ENCODE measurements at places on chromosomes 1 and 21.

DNA sequence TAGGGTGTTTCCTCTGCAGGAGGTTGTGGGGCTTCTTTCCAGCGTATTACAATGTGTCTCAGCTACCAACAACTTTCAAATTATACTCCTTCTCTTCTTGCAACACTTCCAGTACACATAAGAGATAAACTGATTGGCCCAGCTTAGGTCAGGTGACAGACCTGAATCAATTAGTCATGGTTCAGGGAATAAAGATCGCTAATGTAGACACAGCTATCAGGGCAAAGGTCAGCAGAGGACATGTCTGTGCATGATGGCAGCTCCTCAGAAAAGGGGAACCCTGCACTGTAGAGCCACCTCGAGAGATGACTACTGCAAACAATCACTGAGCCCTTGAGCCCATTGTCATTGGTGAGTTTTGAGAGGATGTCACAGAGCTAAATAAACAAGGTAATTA lies 36.8 kb upstream of the PKN2 start:
- no peak for DNase-seq

GRCh38 chr1:210646258-210646616 lies 317.5 kb downstream of the HHAT start:
- DNase-seq = no peak

- no peak for DNase-seq
These were observed 119.7 kb upstream of the ZNF648 start for GRCh38 chr1:182181167-182181572.

GRCh38 chr1:185775501-185775900 lies 41.3 kb downstream of the HMCN1 start:
- no peak for DNase-seq

DNA sequence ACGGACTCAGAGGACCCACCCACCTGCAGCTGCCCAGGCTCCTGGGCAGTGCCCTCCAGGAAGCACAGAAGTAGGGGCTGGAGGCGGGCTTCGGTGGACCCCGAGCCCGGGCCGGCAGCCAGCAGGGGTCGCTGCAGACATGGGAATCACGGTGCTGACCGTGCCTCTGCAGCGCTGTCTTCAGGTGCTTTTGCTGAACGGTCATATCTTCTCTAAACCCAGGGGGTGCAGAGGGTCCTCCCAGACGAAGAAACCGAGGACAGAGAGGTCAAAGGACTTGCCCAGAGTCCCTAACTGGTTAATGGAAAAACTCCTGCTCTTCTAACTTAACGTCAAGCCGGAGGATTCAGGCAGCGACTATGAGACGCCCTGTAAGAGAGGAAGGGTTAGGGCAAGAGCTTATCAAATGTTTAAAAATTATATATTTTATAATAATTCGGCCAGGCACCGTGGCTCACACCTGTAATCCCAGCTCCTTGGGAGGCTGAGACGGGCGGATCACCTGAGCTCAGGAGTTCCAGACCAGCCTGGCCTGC lies 21.5 kb upstream of the LEFTY2 start:
- peak; percentile 51 for DNase-seq

- no peak for DNase-seq
These were observed 222.4 kb upstream of the JUN start for GRCh38 chr1:59006289-59006658.

DNA sequence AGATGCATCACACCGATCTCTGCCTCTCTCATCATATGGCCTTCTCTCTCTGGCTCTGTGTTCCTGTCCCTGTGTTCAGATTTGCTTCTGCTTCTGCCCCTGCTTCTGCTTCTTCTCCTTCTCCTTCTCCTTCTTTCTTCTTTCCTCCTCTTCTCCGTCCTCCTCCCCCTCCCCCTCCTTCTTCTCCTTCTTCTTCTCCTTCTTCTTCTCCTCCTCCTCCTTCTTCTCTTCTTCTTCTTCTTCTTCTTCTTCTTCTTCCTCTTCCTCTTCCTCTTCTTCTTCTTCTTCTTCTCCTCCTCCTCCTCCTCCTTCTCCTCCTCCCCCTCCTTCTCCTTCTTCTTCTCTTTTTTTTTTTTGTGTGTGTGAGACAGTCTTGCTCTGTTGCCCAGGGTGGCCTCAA lies 139.9 kb upstream of the KLHDC7A start:
- DNase-seq = no peak

DNA sequence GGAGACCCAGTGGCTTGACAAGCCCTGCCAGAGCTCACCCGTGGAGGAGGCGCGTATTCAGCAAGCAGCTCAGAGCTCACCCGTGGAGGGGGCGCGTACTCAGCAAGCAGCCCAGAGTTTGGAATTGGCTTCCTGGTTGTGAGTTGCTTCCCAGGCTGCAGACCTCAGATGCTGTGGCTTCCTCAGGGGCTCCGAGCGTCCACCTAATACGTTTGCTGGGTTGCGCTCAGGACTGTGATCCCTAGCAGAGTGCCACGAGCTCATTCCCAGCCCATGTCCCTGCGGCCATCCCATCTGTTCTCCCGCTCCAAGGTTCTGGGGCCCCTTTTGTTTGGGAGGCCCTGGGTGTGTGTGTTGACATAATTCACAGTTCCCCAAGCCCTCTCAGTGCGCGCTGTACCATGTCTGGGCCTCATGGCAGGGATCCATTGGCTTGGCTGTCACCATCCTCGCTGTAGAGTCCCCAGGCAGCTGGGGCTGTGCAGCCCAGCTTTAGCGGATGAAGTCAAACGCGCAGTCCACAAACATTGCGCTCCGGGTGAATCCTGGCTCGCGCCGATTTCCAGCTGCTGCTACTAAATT lies 3.6 kb downstream of the AJAP1 start:
- DNase-seq = no peak

GRCh38 chr1:100292711-100293110 lies 26.7 kb downstream of the RTCA start:
- DNase-seq = no peak

DNA sequence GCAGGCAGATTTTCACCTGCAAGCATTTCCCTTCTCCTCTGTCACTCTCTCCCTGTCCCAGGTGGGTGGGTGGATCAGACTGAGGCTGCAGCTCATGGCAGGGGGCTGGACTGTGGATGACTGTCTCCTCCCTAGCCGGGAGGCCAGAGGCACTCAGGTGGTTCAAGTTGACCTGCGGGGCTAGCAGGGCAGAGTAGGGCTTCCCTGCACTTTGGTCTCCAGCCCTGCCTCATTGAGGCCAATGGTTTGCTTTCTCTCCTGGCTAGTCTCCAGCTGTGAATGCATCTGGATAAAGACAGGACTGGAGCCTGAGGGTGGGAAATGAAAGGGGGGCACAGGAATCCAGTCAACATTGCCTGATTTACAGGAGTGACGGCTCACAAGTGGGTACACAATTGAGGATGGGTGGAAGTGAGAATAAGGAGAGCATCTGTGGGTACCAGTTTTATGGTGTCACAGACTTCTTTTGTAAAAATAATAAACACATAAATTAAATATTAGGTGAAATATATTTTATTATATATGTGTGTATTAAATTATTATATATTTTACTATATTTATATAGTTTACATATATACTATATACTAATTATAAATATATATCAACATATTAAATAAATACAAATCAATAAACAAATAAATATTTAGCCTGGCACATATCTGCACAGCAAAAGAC lies 25.6 kb downstream of the RUNX1 start:
- no peak for DNase-seq

DNA sequence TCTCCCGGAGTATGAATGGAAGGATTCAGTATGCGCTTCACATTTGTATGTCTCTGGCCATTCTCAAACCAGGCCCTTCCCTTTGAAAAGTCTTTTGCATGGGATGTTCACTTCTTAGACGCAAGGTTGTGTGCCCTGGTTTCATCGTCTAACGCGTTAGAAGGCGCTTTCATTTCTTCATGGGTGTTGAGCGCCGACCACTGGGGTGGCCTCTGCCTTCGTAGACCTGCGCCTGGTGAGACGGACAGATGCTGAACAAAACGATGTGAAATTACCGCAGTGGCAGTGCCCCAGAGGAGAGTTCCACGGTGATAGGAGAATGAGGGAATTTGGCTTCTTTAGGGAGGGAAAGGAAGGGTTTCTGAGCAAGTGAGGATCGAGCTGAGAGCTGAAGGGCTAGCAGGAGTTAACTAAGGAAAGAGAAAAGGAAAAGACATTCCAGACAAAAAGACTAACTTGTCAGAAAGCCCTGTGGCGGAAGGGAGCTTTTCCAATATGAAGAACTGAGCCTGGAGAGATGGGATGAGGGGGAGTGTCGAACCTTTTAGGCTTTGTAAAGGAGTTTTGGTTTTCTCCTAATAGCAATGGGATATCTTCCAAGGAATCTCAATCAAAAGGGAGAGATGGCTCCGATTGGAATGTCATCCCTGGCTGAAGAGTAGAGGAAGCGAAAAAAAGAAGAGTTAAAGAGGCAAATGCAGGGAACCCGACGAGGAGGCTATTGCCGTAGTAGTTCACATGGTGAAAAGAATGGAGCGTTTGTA lies 951 bp downstream of the GGPS1 start:
- peak; percentile 27 for DNase-seq

- no peak for DNase-seq
These were observed 35.5 kb downstream of the ILDR2 start for GRCh38 chr1:166939741-166940375.

GRCh38 chr1:85262985-85263384 lies 3.5 kb upstream of the C1orf52 start:
- DNase-seq = no peak

DNA sequence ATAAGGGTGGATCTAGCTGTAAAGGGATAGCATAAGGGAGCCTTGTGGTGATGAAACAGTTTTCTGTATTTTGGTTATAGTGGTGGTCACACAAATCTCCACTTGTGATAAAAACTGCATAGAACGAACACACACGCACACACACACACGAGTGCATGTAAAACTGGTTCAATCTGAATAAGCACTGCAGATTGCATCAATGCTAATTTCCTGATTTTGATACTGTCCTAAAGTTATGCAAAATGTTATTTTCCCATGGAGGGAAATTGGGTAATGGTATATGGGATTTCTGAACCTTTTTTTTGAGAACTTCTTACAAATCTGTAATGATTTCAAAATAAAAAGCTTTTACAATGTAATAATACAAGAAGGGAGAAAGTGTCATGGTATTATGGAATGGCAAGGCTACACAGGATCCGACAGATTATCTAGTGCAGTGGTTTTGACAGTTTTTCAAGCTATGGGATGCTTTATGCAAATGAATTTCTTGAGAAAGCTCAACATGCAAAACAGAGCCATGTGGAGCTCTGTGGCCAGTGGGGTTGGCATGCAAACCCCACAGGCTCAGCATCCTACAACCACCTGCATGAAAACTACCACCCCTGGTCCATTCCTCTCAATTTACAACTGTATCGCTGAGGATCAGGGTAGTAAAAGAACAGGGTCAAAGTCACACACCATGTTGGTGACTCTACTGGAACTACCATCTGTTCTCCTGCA lies 18.8 kb downstream of the SLC41A1 start:
- DNase-seq = no peak

GRCh38 chr1:159949123-159949522 lies 3.7 kb upstream of the IGSF9 start:
- no peak for DNase-seq

DNA sequence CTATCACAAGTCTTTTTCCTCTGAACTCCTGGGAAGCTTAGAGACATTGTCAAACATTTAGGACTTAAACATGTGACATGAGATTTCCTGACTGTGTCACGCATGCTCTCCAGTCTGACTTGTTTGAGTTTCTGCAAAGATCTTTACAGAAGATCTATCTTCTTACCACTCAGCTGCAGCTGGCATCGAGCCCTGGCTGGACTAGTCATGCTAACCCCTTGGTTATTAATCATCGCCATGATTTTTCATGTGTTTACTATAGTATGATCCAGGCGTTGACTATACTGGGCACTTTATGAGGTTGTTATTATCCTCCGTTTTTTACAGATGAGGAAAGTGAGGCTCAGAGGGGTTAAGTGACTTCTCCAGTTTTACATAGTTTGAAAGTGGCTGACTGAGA lies 18.1 kb upstream of the IRF2BP2 start:
- no peak for DNase-seq

DNA sequence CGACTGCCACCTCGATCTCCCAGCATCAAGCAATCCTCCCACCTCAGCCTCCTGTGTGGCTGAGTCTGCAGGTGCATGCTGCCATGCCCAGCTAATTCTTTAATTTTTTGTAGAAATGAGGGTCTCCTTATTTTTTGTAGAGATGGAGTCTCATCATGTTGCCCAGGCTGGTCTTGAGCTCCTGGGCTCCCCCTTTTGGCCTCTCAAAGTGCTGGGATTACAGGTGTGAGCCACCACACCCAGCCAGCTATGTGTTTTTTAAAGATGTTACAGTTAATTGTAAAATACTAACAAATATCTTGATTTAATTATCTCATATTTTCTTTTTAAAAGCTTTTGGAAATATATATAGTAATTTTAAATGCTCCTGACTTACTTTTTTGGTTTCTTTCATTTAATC lies 181.3 kb upstream of the DMRTA2 start:
- no peak for DNase-seq

- no peak for DNase-seq
These were observed at the start of gene NLRP3 for GRCh38 chr1:247415423-247416361. TSS of gene NLRP3 (plus strand) at chr1:247416173. CDS start at chr1:247418801, 2,628 bp downstream.

GRCh38 chr21:17690078-17690494 lies 77.4 kb upstream of the BTG3 start:
- DNase-seq = no peak

DNA sequence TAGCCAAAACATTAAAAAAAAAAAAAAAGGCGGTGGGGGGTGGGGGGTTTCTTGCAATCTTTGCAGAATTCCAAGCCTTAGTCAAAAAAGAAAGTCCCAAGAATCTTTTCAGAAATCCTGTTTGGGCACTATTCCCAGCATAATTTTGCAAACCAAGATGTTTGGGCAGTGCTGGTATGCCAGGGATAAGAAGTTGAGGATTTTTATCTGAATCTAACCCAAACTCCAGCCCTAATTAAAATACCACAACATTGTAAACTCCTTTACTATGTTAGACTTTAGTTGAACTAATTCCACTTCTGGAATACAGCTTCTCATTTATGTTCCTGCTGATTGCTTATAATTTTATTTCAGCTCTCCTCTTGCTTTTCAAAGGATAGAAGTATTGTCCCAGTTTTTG lies 504.1 kb upstream of the ADGRL2 start:
- no peak for DNase-seq

GRCh38 chr1:204853436-204853835 lies 17.2 kb upstream of the NFASC start:
- no peak for DNase-seq

GRCh38 chr1:59605184-59605583 lies 209.6 kb upstream of the HOOK1 start:
- DNase-seq = no peak

DNA sequence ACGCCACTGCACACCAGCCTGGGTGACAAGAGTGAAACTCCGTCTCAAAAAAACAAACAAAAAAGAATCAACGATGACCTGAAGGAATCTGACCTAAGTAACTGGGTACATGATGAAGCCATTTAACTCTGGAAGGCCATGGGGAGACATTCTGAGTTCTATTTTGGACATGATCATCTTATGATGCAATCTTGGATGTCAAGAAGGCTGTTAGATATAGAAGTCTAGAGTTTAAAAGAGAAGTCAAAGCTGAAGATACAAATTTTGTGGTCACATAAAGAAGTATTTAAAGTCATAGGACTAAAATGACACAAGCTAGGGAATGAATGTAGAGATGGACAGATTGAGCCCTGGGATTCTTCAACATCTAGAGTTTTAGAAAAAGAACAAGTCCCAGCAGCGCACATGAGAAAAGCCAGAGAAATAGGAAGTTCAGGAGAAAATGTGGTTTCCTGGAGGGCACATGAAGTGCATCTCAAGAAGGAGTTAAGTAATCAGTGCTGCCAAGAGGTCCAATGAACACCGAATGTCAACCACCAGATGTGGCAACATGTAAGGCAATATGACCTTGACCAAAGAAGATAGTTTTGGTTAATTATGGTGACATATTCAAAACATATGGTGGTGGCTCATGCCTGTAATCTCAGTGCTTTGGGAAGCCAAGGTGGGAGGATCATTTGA lies 26.8 kb downstream of the ELK4 start:
- DNase-seq = no peak

GRCh38 chr1:192453360-192453992 lies 122.1 kb upstream of the RGS1 start:
- no peak for DNase-seq

All from activated CD8-positive, alpha-beta memory T cell treated with anti-CD3 and anti-CD28 coated beads for 1 hour (primary cell).